ENCODE measurements at places on chromosomes 13 and 19.

DNA sequence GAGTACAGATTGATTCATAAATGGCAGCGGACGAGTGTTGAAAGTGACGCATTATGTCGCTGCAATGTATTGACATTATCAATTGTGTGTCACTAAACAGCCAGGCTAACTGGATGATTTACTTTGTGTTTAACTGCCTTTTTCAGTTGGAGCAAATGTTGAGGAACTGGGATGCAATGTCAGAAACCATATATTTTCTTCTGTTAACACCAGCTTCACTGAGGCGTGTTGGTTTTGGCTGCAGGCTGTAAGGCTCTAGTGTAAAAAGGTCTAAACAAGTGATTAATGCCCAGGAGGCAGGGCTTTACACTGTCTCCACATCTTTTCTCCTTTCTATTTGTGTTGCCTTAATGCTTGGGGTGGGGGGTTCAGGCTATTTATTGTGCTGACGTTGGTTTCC is 80.1 kb downstream of the GGACT start:
- DNase-seq: no peak

- DNase-seq: peak; percentile 42
These were observed 16.9 kb upstream of the BTBD2 start for GRCh38 chr19:2032296-2032941.

- peak; percentile 48 for DNase-seq
These were observed 6.1 kb downstream of the IL4I1 start for GRCh38 chr19:49890349-49891311.

DNA sequence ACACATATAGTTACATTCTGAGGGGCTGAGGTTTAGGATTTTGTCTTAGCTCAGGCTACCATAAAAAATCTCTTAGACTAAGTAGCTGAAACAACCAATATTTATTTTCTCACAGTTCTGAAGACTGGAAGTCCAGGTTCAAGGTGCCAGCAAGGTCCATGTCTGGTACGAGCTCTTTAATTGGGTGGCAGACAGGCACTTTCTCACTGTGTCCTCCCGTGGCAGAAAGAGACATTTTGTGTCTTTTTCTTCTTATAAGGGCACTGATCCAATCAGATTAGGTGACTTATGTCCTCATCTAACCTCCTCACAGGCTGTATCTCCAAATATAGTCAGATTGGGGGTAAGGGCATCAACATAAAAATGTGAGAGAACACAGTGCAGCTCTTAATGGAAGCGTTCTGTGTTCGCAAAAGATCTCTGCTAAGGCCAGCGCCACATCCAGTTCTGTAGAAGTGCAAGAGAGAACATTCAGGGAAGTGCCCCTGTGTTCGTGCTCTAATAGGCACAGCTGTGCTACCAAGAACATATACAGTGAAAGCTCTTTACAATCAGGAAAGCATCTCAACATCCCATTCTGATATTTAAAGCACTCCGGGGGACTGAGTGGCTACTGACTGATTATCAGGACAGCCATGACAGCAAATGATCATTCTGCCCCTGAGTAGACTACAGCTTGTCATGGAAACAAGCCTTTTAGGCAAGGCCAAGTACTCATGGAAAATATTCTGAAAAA is 819.2 kb downstream of the LIG4 start:
- DNase-seq: no peak

- DNase-seq: no peak
These were observed 706.4 kb upstream of the KLHL1 start for GRCh38 chr13:70814684-70815083.

- no peak for DNase-seq
These were observed 209.2 kb downstream of the KCTD12 start for GRCh38 chr13:76677043-76677442.

GRCh38 chr13:108984251-108984920 is 355.0 kb downstream of the MYO16 start:
- DNase-seq: no peak

- no peak for DNase-seq
These were observed 220.0 kb upstream of the SGCG start for GRCh38 chr13:22960827-22961226.

GRCh38 chr19:13880059-13881043 is 3.4 kb downstream of the NANOS3 start:
- peak; percentile 95 for DNase-seq

GRCh38 chr19:21908066-21908465 is 72.1 kb upstream of the ZNF43 start:
- no peak for DNase-seq

GRCh38 chr13:43573361-43573740 is 213.4 kb downstream of the ENOX1 start:
- DNase-seq: no peak

GRCh38 chr19:31518216-31519020 is 169.2 kb upstream of the TSHZ3 start:
- DNase-seq: no peak

GRCh38 chr19:53898636-53899341 is 10.3 kb upstream of the CACNG7 start:
- DNase-seq: no peak

- DNase-seq: no peak
These were observed 23.8 kb upstream of the PEPD start for GRCh38 chr19:33545217-33545981.

GRCh38 chr19:48481846-48482639 is 12.9 kb downstream of the CYTH2 start:
- no peak for DNase-seq

DNA sequence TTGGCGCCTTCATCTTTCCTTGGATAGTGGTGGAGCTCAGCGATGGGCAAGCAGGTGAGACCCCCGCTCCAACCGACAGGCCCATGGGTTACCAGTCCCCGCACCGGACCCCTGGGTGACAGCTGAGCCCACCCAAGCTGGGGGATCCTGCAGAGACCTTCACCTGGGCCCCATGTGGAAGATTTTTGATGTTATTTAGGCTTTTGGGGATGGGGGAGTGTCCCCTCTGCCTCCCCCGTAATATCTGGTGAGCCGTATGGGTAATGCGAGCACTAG is 4.9 kb upstream of the LILRA5 start:
- no peak for DNase-seq

DNA sequence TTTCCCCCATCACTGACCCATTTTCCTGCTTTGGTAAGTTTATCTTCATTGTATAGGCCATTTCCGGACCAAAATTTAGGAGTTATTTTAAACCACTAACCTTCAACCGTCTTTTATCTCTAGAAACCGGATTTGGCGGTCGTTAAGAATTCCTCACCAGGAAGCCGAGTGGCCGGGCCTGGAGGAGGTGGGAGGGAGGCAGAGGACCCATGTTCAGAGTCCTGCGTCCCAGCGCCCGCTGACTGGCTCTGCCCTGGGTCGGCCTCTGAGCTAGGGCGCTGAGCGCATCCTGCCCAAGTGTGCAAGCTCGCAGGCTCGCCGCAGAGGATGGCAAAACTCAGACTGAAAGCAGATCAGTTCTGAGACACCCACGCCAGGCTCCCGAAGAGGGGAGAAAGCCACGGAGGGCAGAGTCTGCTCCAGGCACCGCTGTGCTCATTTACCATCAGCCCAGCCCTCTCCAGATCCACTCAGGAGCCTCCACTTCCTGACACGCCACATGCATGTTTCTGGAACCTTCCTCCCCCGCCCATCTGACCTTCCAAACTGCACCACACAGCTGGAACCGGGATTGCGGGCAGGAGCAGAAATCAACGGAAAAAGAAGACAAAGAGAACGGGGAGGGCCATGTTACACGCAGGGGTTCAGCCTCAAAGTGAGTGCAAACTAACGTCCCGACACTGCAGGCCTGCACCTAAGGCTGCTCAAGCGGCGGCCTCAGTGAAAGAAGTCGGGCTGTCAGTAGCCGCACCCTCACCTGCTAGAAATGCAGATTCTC is 8.3 kb downstream of the COL4A1 start:
- no peak for DNase-seq

All from activated CD4-positive, CD25-positive, alpha-beta regulatory T cell (primary cell).